ENCODE measurements at places on chromosomes 6 and 20. TPM values are rescaled to one million over a fixed set of nuclear protein-coding genes. Genes with fewer than 3 reads are reported as not detected.
A peak's percentile ranks its signal among the peaks of the same experiment; 100 is the strongest.

DNA sequence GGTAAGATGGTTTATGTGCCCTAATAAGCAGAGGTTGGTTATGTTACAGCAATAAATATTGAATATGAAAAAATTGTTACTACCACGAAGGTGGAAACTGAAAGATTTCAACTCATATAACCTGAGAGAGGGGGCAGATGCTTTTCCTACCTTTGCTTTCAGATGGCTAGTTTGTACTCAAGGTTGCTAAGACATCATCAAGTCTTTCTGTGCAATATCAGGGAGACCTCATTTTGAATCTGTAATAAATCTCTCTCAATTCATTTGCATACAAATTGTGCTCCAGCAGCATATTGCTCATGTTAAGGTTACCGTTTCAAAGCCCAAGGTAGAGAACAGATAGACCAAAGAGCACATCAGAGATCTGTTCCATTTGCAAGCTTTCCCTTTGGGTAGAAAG is 220.4 kb downstream of the KHDC1L start:
- DNase-seq, result no peak

TCFL5 gene
- total RNA-seq, result 13.8 TPM

DNA sequence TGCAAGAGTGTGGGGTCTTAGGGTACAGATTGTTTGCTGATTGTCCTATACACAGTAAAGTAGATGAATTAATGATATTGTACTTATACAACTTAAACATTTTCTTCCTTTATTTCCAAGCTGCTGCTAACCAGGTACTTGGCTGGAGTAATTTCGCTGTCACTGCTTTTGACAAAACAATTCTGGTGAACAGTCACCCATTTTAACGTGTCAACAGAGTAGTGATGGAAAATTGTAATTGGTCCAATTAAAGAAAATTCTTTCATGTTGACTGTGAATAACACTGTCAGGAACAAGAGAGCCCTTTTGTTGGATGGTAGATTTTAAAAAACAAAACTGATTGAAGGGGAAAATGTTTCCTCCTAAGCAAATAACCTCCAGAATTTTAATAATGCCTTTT is 26.4 kb upstream of the MROH8 start:
- no peak for DNase-seq

DNA sequence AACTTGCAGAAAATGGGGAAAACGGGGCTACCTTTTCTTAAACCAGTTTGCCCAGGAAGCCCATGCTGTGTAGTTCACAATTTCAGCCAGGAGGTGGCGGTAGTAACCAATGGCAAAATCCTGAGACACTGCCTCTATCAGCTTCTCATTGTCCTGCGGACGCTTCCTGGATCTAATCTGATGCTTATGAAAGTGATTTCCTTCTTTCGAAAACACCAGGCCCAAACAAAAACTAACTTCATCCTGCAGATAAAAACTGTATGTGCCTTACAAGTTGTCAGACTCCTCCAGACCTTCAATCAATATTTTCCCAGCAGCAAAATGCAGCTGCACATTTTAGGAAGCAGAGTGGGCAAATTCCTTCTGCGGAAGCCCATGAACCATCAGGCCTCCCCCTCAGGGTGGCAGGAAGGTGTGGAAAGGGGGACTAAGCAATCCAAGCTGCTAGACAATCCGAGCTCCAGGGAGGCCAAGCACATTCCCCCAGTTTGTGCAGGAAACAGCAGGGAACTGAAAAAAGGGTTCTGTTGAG is 88.5 kb downstream of the LY86 start:
- peak; percentile 77 for DNase-seq

GRCh38 chr6:62285612-62286469 is at the start of gene KHDRBS2:
Gene KHDRBS2 (minus strand): TSS chr6:62286225.
- DNase-seq, result no peak

DNA sequence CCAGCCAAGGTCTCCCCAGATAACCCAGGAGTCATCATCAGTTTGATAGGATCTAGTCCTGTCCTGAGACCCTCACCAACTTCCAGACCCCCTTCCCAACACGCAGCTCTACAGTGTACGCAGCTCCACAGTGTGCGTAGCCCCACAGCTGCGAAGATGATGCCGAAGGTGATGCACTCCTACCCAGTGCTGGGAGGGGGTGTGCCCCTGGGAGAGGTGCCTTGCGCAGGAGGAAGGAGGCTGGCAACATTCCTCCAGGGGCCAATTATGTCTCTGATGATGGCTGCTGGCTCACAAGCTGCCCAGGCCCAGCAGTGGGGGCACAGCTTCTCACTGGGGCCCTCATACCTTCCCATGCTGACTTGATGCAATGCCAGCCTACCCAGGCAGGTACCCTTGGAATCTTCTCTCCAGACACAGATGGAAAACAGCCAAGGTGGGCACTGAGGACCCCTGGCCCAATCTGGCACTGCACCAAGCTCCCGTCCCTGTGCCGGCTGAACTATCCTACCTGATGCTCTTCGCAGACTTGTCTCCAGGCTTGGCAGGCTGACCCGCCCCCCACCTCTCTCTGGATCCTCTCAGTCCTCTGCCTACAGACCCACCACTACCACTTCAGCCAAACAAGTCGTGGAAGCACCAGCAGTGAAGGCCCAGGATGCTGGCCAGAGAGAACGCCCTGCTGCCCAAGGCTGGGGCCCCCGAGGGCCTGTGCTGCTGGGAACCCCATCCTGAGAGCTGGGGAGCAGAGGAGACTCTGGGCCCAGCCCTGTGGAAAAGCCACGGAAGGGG is 1.4 kb downstream of the ZNF512B start:
- DNase-seq, result no peak

DNA sequence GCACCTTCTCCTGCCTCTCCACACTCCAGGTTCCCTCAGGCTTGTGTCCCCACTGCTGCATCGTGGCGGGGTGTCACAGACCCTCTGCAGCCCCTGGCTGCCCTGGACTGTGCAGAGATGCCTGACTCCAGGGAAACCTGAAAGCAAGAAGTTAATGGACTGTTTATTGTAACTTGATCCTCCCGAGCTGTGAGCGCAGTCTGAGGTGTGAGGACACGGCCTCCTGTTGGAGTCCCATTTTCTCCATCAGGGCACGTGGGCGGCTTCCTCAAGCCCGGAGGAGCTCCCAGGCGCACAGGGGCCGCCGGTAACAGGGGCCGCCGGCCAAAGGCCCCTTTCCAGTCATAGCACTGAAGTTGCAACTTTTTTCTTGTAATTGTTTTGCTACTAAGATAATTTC is 16.9 kb downstream of the RBM38 start:
- DNase-seq, result no peak

- no peak for DNase-seq
Measured at GRCh38 chr20:61762167-61762710, 303.4 kb downstream of the TAF4 start.

TREM2 gene
- total RNA-seq, result not detected

GRCh38 chr6:75331151-75331550 is 46.6 kb upstream of the TMEM30A start:
- peak; percentile 64 for DNase-seq

DNA sequence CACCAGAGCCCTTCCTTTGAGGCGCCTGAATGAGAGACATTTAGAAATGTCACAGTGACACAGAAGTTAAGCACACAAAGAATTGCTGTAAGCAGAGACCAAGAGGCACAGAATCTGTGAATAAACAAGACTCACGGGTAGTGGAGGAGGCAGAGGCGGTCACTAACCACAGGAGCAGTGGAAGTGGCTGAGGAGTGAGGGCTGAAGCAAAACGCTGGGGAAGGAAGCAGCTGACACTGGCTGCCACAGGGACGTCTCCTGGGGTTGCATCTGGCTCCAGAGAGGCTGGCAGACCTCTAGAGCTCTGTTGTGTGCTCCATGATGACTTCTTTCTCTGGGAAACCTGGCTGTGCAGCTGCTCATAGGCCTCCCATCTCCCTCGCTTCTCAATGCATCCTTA is 65.0 kb upstream of the SLC2A12 start:
- peak; percentile 30 for DNase-seq

PSORS1C1 gene
- 0.15 TPM for total RNA-seq

PSORS1C2 gene
- total RNA-seq, result not detected

B3GALT4 gene
- not detected for total RNA-seq

GRCh38 chr6:72703093-72703492 is 81.2 kb downstream of the KCNQ5 start:
- DNase-seq, result no peak

DNA sequence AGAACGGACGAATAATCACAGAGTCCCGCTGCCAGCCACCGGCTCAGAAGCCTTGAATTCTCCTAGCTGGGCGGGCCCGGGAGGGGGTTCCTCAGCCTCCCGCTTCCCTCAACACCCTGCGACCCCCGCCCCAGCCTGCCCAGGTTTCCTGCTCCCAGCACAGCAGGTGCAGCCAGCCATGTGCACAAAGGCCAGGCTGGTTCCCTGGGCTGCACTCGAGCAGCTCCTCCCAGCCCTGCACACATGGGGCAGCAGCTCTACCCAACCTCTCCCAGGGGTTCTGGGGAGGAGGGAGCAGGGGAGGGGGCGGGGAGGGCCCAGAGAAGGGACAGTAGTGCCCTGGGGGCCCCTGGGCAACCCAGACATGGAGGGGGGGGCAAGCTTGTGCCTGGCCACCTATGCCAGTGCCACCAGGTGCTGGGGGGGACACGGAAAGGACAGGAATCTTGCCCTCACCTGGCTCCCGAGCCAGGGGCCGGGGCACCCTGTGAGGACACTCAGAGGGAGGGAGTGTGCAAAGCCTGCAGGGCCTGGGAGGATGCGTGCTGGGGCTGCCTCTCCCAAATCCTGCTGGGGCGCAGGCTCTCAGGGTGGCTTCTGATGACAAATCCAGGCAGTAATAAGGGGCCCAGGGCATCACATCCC is 1.2 kb upstream of the NTSR1 start:
- no peak for DNase-seq

DNA sequence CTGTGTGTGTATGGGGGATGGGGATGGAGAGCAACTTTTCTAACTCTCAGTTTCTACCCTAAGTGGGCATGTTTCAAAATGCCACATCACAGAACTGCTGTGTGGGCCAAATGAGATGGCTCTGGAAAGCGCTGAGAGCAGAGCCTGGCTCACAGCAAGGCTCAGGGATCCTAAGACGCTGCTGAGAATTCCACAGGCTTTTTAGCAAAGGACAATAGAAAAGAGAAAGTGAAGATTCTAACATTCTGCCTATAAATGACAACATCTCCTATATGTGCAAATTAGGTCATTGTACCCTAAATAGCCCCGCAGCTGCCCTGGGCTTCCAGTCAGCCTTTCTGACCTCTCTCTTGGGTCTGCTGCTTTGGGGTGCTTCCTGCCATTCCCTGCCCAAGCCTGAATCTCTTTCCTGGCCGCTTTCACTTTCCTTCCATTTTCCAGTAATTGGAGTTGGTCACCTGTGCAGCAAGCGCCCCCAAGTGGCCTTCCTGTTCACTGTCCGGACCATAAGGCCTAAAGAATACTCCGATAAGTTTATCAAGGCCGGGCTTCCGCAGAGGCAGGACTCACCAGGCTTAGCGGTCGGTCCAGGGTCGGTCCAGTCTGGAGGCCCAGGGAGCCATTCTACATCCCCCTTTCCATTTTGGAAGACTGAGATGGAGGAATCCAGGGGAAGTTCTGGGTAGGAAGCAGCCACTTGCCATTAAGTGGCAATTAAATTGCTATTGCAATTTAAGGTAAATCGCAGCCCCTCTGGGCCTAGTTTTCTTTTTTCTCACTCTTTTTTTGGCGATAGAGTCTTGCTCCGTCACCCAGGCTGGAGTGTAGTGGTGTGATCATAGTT is 6.7 kb upstream of the DDR1 start:
- DNase-seq, result peak; percentile 95

FBXO9 gene
- 45.2 TPM for total RNA-seq

DNA sequence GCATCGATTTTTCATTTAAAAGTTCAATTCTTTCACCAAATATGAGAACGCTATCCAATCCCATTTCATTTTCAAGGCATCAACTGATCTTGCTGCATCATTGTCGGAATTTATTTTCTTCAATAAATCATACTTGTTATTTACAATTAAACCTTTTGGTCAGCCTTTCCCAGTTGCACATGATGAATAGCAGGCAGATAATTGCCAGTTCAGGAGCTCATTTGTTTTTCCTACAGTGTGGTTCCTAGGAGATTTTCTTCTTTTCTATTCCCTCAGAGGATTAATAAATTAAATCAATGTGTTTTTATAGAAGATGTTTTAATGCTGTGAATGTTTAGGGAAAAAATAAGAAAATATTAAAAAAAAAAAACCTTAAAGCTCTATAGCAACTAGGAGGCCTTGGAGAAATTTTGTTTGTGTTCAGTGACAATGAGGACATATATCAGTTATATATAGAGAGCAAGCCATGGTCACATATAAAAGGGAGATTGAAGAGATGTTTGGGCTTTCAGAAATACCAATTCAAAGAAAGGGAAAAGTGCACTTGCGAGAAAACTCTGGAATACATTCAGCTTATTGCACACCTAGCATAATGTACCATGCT is 30.4 kb downstream of the LGSN start:
- no peak for DNase-seq

RAB44 gene
- not detected for total RNA-seq

MYMX gene
- total RNA-seq, result not detected

PRR18 gene
- not detected for total RNA-seq

RAMACL gene
- 0.27 TPM for total RNA-seq

DNA sequence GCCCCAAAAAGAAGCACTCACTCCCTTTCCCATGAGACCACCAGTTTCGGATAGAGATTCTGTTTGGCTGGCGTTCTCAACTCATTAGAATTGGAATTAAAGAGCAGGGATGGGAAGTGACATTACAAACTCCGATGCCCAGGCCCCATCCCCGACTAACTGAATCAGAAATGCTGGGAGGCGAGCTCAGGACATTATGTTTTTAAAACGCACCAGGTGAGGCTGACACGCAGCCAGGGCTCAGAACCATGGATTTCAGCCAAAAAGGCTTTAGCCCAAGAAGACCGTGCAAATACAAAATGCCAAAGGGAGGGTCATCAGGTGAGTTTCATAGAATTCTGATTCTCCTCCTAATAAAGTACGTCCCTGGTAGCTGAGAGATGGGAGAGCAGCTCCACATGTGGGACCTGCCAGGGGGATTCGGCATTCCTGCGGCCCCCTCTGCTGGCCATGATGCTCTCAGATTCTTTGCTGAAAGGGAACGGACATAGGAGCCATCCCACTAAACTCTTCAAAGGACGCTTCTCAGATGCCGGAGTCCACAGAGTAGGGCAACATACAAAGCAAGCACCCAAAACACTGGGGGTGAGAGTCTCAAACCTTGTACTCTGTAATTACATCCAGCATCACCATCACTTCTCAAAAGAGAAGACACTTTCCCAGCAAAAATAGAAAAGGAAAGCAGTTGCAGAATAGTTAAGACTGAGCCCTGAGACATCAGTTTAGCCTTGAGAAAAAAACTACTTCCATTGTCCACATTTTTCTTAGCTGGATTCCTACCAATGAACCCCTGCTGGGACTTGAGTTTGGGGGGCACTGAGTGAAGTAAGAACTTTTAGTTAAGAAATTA is 205.2 kb downstream of the BMP7 start:
- DNase-seq, result peak; percentile 61

TNXB gene
- total RNA-seq, result not detected

CCNC gene
- 86.0 TPM for total RNA-seq

GRCh38 chr6:81515562-81516453 is 236.7 kb downstream of the TENT5A start:
- DNase-seq, result no peak

IP6K3 gene
- not detected for total RNA-seq

- DNase-seq, result no peak
Measured at GRCh38 chr20:14649662-14650061, 312.2 kb upstream of the FLRT3 start.

IDH3B gene
- total RNA-seq, result 206 TPM

Data from M059J (cell line).